Fibroblast of upper back skin (primary cell): ENCODE measurements at places on chromosomes 1 and 21.

DNA sequence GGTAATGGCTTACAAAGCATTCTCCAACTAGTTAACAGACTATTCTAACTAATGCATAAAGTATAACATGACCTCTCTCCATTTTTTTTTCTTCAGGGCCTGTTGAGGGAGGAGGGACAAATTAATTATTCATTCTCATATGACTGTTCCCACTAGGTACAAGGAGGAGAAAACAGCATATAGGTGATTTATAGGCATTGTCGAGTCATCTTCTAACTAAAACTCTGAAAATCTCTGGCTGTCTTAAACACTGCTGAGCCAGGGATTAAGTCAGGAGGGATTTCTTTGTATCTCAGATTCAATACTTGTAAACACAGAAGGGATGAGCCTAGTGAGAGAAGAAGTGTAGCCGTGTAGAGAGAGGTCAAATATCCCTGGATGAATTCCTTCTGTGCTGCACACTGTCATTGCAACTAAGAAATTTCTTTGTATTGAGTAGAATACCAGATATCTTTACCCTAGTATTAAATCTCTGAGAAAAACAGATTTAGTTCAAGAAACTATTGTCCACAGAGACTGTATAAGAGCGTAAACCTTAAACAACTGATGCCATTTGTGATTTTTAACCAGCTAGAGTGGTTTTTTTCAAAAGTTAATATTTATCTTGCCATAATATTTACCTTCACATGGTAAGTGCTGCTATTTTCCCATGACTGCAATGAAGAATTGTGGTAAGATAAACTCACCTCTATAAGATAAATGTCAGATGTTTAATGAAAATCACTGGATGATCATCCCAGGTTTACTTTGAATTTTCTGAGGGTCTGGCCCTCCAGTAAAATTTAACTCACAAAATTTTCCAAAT, 465.3 kb downstream of the RWDD3 start:
- DNase-seq, result no peak

- DNase-seq, result no peak
These were observed 464.6 kb upstream of the PKN2 start for GRCh38 chr1:88219521-88219920.

DNA sequence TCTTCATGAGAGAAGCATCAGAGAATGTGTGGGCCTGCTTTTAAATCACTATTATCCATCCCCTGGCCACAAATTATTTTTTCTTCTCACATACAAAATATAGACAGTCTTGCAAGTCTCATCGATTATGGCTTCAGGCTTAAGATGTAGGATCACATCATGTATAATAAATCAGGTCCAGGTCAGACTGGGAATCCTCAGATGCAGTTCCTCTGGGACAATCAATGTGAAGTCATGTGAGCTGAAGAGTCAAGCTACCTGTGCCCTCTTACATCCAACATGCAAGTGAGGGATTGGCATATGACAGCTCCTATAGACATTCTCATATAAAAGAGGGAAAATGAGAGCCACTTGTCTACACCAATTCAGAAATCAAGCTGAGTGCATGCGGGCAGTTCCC, 631.8 kb downstream of the PTPRU start:
- DNase-seq, result no peak

GRCh38 chr1:66396212-66396890, 137.6 kb upstream of the SGIP1 start:
- DNase-seq, result no peak

DNA sequence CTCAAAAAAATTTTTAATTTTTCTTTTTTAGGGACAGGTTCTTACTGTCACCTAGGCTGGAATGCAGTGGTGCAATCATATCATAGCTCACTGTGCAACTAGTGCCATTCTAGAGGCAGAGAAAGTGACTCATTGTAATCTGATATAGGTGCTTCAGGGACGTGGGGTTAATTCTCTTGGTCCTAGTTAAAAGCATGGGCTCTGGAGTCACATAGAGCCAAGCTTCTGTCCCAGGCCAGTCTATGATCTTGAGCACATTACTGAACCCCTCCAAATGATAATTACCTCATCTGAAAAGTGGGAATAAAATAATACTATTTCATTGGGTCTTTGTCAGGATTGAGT, 1.1 kb upstream of the ADIPOR1 start:
- DNase-seq, result peak; percentile 31

DNA sequence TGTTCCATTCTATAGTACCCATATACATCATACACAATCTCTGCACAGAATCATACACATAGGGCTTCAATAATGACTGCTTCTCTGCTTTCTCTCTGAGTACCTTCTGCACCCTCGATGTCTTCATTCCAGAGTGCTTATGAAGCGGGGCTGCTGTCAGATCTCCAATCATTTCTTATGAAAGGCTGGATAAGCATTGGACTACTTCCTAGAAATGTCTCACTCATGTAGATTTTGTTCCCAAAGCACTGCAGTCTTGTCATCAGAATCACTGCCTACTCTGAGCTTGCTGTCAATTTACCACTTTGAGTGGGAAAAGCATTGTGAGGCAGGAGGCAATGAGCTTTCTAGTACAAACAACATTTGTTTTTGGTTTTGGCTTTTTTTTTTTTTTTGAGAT, 179.0 kb downstream of the SLC35F3 start:
- no peak for DNase-seq

- DNase-seq, result peak; percentile 79
These were observed 3.3 kb upstream of the GBP1 start for GRCh38 chr1:89068291-89068690.

DNA sequence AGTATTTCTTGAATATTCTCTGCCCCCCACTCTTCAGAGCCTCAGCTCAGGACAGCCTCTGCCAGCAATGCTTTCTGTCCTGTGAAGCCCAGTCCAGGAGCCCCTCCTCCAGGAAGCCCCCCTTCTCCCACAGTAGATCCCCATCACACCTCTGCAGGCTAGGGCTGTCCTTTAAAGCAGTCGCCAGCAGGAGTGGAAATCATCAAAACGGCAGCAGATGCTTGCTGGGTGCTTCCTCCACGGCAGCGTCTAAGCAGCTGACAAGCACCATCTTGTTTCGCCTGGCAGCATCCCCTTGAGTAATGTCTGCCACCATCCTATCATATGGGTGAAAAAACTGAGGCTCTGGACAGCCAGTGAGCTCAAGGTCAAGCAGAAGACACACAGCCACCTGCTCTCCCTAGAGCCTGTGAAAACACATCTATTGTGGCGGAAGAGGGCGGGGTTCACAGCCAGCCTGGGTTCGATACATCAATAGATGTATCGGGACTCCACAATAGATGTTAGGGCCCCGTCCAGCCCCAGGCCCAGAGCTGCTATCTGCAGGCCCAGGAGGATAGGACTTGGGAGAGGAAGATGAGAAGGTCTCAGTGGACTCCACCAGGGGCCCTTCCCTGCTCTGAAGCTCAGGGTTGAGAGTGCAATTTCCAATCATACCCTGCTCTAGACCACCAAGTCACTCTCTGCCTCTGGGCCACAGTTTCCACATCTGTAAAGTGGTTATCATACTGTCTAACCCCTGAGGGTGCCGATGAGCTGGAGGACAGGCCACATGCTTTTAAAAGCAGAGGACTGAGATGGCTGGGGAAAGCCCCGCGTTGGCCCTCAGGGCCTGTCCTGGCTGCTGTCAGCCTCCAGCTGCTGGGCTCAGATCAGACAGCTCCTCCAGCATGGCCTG, 17.5 kb downstream of the RUNX3 start:
- DNase-seq, result no peak
